ENCODE measurements at places on chromosomes 13 and 19. TPM values are rescaled to one million over a fixed set of nuclear protein-coding genes. Genes with fewer than 3 reads are reported as not detected.

CEACAM7 gene
- not detected for total RNA-seq

IGFL3 gene
- not detected for total RNA-seq

NTF4 gene
- not detected for total RNA-seq

NPAS1 gene
- total RNA-seq = 1.6 TPM

TBC1D4 gene
- 23.1 TPM for total RNA-seq

TRIM13 gene
- total RNA-seq = 24.0 TPM

DCT gene
- total RNA-seq = 0.41 TPM

PSG2 gene
- not detected for total RNA-seq

ZNF541 gene
- 1.5 TPM for total RNA-seq

AXL gene
- total RNA-seq = 0.22 TPM

CEACAM8 gene
- not detected for total RNA-seq

ACER1 gene
- 1.7 TPM for total RNA-seq

RFPL4A gene
- not detected for total RNA-seq

CEACAM4 gene
- total RNA-seq = not detected

ZNF490 gene
- total RNA-seq = 5.1 TPM

KIR2DL1 gene
- 0.28 TPM for total RNA-seq

GAS6 gene
- total RNA-seq = 1.2 TPM

SLC25A30 gene
- total RNA-seq = 37.7 TPM

ATP8B3 gene
- total RNA-seq = 2.9 TPM

TEX101 gene
- total RNA-seq = not detected
